ENCODE measurements at places on chromosomes 3 and 15. TPM values are rescaled to one million over a fixed set of nuclear protein-coding genes. Genes with fewer than 3 reads are reported as not detected.

Gene SMAD3
- total RNA-seq, result 163 TPM

Gene BTLA
- 91.6 TPM for total RNA-seq

Gene ZBBX
- total RNA-seq, result not detected

- DNase-seq, result no peak
Measured at GRCh38 chr3:124974691-124975090, 40.1 kb upstream of the MUC13 start.

DNA sequence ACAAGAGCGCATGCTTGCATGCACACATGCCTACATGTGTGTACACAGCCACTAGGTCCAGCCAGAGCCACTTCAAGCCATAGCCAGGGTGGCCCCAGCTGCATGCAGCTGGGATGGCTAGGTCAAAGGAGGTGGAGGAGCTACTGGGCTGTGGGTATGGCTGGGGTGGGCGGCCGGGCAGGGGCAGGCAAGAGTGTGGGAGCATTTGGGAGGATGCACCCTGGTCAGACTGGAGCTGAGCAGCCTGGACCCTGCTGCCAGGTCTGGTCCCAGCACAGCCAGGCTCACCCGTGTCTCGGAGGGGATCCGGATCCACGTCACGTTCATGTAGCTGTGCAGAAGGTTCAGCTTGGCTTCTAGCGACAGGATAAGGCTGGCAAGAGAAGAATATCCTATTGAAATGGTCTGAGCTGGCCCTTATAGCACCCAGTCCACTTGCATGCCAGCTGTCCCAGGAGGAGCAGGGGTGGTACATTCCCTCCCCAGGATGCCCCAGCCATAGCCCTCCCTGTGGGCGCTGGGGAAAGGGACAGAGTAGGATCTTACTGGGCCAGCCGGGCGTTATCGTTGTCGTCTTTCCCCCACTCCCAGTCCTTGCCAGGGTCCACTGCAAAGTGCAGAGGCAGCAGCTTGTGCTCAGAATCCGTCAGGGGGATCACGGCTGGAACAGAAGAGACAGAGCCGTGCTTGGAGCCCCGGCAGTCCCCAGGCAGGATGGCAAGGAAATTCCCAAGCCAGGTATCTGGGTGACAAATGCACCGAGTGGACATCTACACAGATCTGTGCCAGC is 160.5 kb downstream of the KLF13 start:
- no peak for DNase-seq

Data from B cell (primary cell).